Stimulated activated CD8-positive, alpha-beta memory T cell treated with anti-CD3 and anti-CD28 coated beads, Interleukin-2, amount 100 ng/mL, for 1 hour (primary cell): ENCODE measurements at places on chromosomes 2 and 18.

DNA sequence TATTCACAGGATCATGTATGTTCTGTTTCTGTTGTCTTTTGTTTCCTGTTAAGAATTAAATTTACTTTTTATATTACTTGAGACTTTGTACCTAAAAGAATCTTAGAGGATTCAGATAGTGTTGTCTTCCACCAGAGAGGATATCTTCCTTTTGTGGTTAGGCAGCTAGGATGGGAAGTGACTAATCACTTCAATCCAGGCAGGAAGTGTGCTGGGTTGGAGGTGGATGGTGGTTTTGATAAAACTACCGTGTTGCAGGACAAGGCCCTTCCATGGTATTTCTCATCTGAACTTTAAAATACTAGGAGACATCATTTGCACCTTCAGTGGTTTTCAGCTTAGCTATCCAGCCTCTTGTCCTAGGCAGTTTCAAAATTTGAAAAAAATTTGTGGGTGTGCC, 728.6 kb upstream of the CDH2 start:
- no peak for DNase-seq

DNA sequence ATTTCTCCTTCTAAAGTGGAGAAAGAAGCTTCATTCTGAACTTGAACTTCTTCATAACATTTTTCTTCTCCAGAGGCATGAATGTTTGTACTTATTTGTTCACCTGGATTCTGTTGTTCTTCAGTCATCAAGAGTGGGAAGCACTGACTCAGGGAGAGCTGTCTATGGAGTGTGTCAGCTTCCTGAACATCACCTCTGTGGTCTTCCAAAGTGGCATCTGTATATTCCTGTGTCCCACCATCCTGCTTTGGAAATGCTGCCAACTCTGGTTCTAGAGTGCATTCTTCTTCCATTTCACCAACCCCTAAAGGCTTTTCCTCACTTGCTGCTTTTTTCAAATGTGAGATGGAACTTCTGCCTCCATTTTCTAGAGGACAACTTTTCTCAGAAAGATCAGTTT, 59.5 kb downstream of the TTN start:
- no peak for DNase-seq

DNA sequence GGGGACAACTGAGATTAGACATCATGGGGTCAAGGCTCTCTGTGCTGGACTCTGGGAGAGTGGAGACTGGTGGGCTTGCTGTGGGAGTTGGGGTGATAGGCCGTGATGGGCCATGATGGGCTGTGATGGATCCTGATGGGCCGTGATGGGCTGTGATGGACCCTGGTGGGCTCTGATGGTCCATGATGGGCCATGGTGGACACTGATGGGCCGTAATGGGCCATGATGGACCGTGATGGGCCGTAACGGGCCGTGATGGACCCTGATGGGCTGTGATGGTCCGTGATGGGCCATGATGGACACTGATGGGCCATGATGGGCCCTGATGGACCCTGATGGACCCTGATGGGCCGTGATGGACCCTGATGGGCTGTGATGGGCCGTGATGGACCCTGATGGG, 18.5 kb downstream of the LPIN1 start:
- DNase-seq = no peak

- DNase-seq = no peak
Observed at GRCh38 chr2:143690235-143690634, 561.0 kb downstream of the ARHGAP15 start.

DNA sequence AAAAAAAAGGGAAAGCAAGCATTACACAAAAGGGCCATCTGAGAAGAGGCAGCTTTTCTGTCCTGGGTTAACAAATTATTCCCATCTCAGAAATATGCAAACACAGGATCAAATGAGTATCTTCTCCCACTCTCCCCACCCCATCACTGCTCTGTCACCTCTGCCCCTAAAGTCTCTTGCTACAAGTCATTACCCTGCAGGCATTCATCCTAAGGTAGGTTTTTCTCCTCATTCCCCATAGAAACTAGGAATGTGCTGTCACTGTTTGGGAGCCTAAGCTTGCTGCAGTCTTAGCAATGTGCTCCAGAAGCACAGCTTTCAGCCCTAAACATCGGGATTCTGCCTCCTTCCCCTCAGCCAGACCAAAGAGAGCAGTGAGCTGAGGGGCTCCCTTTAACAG, 3.6 kb downstream of the LRRTM1 start:
- no peak for DNase-seq

- DNase-seq = no peak
Observed at GRCh38 chr2:30684996-30685395, 122.2 kb downstream of the CAPN13 start.

- no peak for DNase-seq
Observed at GRCh38 chr2:33091541-33092123, 144.9 kb downstream of the LTBP1 start.

DNA sequence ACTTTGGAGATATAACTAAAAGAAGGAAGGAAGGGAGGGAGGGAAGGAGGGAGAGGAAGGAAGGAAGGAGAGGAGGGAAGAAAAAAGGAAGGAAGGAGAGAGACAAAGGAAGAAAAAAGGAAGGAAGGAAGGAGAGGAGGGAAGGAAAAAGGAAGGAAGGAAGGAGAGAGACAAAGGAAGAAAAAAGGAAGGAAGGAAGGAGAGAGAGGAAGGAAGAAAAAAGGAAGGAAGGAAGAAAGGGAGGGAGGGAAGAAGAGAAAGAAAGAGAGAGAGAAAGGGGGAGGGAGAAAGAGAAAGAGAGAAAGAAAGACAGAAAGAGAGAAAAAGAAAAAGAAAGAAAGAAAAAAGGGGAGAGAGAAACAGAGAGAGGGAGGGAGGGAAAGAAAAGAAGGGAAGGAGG, 147.4 kb downstream of the MYT1L start:
- no peak for DNase-seq

GRCh38 chr2:45000921-45001868, 8.1 kb downstream of the SIX2 start:
- DNase-seq = no peak

DNA sequence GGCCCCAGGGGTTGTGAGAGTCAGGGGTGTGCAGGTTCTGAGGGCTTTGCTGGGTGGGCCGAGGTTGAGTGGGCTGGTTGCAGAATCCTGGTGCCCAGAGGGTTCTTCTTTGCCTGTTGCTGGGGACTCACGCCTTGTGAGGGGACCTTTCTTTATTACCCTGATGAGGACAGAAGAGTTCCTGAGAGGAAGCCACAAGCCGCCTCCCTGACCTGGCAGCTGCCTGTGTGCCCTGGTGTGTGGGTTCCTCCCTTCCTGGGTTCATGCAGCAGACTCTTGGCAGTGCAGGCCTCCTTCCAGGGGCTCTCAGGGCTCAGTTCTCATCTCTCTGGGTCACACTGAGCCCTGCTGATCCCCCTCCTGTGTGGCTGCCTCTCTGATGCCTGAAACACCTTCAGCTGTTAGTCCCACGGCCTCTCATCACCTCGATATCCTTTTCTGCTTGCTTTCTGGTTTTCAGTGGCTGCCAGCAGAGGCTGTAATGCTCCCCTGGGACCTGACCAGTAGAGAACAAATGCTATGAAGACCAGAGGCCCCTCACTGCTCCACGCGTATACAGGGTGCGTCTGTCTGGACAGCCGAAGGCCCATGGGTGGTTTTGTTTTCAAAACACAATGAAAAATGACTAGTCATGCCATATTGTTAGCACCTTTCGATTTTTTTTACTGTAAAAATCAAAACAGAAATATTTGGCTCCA, 191.3 kb downstream of the AGAP1 start:
- no peak for DNase-seq

DNA sequence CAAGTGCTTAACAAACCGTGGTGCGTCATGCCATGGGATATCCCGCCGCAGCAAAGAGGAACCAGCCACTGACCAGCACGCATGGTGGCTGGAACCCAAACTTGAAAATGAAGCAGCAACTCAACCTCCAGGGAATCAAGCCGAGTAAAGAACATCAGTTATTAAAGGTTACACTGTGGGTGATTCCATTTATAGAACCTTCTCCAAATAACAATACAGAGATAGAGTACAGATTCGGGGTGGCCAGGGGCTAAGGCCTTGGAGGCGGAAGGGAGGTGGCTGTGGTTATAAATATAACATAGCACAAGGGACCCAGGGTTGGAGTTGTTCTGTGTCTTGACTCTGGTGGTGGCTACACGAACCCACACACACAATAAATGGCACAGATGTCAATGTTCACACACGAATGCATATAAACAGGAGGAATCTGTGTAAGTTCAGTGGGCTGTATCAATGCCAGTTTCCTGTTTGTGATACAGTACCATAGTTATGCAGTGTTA, 123.1 kb downstream of the EIPR1 start:
- no peak for DNase-seq

DNA sequence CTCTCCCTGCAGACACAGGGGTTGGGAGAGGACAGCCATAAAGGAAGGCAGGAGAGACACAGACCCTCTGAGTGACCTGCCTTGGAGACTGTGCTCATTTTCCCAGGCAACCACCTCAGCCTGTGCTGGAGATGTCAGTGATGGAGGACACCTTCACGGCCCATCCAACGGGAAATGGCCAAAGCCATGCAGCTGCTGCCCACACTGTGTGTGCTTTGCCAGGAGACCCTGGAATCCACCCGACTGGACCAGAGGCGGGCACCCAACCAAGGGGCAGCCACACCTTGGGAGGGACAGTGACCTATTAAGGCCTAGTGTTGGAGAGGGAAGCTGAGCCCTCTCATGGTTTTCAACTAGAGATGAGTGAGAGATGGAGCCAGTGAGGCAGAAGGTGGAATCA, 192.5 kb downstream of the SMAD2 start:
- DNase-seq = no peak

DNA sequence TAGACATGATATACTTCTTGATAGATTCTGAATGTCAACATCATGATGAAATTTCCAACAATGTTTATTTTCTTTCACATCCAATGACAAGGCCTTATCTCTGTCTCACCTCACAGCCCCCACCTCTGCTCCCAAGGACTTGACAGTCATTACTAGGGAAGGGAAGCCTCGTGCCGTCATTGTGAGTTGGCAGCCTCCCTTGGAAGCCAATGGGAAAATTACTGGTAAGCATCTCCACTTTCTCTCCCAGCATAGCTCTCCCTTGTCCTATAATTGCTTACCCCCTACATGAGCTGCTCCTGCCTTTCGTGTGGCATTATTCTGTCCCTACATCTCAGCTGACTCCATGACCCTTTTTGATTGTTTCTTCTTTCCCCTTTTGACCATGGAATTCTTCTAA, 821.8 kb downstream of the MBD2 start:
- DNase-seq = no peak

DNA sequence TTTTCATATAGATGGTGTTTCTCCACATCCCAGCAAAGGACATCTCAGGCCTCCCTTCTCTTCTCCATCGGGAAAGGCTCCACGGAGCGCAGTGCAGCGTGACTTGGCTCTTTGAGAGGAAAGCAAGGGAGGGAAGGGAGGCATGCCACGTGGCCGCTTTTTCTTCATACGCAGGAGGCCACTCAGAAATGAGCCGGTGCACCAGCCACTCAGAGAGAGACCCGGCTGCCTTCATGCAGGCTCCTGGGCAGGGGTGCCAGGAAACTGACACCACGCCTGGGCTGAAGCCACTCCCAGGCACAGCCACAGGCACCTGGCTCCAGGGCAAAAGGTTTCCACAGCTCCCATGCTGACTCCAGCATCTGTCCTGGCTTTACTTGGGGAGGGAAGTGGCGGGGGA, 11.1 kb upstream of the LOXHD1 start:
- DNase-seq = no peak

DNA sequence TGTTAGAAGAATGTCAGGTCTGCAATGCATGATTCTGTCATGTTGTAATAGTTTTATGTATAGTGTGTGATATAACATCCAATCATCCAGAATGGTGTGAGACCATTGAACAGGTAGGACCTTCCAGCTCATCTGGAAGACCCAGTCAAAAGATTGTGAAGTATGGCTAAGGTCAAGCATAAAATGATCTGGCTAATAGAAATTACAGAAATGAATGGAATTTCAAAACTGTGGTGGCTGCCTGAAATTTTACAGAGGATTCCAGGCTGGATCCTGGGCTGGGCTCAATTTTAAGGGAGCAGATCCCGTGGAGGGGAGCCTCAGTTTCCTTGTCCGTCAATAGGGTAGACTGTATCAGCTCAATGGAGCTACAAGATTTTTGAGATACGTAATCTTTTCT, 39.1 kb downstream of the ACKR3 start:
- no peak for DNase-seq

- no peak for DNase-seq
Observed at GRCh38 chr2:218130377-218130776, 4.5 kb downstream of the CXCR2 start.

GRCh38 chr2:8378016-8378810, 303.6 kb upstream of the ID2 start:
- no peak for DNase-seq

GRCh38 chr2:171165967-171166327, 5.3 kb upstream of the TLK1 start:
- no peak for DNase-seq

DNA sequence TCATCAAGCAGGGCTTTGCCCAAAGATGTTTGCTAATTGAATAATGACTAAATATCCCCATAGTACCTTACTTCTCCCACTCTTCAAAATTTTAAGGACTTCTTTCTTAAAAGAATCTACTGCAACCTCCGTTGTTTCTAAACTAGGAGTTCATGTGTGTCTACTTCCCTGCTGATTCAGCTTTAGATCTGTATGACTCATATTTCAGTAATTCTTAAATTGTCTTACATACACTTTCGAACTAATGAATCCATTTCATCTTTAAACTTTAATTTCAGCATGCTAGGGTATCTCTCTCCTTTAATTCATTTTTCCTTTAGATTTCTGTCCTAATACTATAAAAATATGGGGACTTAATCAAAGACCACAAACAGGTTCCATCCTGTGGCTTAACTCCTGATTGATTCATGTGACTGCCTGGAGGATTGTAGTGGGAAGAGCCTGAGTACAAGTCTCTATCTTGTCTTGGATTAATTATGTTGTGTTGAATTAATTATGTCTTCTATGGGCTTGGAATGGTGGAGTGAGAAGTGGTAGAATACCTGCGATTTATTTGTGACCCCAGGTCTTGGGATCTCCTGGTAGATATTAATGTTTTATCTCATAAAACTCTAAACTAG, 24.9 kb upstream of the COL5A2 start:
- no peak for DNase-seq

DNA sequence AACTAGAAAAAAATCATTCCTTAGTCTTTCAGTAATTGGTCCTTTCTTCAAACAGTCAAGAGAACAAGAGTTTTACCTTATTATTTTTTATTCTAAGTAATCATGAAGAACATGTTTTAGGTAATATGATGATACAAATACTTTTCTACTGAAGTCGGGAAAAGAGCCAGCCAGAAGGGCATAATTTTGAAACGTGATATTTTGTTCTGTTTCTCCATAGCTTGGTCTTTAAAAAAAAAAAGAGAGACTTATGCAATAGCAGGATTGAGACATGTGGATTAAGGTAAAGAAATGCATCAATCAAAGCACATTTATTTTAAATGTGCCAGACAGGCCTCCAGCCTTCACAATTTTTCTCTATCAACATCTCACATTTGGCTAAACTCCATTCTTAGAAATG, 1016.8 kb downstream of the CNTNAP5 start:
- no peak for DNase-seq

- no peak for DNase-seq
Observed at GRCh38 chr2:230018153-230018552, 50.6 kb downstream of the SLC16A14 start.

- DNase-seq = no peak
Observed at GRCh38 chr18:62957885-62958472, 242.6 kb downstream of the PHLPP1 start.
